ENCODE measurements at places on chromosomes 4 and X. TPM values are rescaled to one million over a fixed set of nuclear protein-coding genes. Genes with fewer than 3 reads are reported as not detected.

Gene MTTP
- total RNA-seq, result not detected

Gene EGF
- 0.23 TPM for total RNA-seq

Gene DCAF4L1
- total RNA-seq, result 0.36 TPM

DNA sequence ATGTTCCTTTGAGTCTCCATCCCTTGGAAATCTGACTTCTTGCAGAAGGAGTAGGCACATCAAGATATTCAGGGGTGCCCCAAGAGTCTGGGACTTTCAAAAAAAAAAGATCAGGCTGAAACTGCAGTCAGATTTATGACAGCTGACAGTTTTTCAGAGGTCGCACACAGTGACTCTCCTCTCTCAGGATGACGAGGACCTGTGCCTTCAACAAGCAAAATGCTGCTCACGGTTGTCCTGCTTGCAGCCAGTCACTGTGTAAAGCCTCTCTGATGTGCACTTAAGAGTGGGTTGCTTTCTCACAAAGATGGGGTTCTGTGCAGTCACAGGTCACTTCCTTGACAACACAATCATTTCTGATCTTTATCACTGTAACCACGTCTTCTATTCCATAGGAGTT, 178.2 kb downstream of the PTTG2 start:
- DNase-seq, result no peak
